AG10803 (cell line): ENCODE measurements at places on chromosomes 7 and 10.

GRCh38 chr7:111029574-111030251 lies 61.2 kb upstream of the LRRN3 start:
- peak; percentile 49 for DNase-seq

- DNase-seq: peak; percentile 66
These were observed 1144.1 kb downstream of the GATA3 start for GRCh38 chr10:9198611-9199010.

DNA sequence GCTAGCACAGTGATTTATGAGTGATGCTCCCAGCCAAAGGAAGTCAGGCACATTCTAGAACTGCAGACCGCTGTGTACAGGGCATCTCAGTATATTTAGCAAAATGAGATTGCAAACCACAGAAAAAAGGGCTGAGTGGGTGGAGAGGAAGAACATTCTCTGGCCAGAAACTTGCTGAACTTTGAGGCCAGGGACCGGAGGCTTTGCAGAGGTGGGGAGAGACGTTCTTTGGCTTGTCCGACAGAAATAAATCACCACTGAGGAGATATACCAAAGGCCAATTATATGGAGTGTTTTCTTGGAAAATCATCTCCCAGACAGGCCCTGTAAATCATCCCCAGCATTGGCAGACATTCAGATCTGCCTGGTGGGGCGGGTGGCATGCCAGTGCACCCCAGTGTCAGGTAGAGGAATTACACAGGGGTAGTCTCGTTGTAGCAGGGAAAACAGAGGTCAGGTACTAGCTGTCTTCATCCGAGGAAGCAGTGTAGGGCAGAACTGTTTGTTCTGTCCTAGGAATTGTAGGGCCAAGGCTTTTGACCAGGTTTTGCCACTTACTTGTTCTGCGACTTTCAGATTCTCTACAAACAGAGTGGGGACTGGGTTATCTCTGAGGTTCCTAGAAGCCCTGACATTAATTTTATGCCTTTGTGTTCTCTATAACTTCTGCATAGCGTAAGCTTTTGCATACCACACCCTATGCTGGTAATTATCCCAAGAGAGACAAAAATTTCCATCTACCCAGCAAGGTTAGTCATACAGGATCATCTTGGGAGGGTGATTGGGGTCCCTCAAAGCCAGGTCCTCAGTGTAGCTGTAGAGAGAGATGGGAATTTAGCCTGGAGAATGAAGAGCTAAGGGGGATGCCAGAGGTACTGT lies 655.6 kb downstream of the LRMDA start:
- DNase-seq: peak; percentile 85

GRCh38 chr7:29612596-29612995 lies 49.0 kb downstream of the PRR15 start:
- peak; percentile 88 for DNase-seq

GRCh38 chr10:78920011-78920410 lies 148.8 kb upstream of the ZMIZ1 start:
- DNase-seq: no peak

DNA sequence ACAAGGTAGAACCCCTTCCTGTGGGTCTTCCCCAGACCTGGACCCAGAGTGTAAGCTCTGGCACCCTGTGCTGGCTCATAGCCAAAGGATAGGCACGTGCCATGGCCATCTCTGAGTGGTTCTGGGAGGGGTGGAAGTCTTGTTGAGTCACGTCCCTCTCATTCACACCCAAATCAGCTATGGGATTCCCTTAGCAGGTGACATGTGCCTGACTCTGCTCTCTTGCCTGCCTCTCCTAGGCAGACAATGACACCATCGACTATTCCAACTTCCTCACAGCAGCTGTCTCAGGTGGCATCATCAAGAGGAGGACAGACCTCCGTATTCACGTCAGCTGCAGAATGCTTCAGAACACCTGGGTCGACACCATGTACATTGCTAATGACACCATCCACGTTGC lies 59.8 kb downstream of the C10orf120 start:
- DNase-seq: no peak

GRCh38 chr7:102472126-102473041 lies 6.3 kb downstream of the POLR2J start:
- DNase-seq: no peak

- no peak for DNase-seq
These were observed 1033.8 kb upstream of the AUTS2 start for GRCh38 chr7:68564306-68565135.

DNA sequence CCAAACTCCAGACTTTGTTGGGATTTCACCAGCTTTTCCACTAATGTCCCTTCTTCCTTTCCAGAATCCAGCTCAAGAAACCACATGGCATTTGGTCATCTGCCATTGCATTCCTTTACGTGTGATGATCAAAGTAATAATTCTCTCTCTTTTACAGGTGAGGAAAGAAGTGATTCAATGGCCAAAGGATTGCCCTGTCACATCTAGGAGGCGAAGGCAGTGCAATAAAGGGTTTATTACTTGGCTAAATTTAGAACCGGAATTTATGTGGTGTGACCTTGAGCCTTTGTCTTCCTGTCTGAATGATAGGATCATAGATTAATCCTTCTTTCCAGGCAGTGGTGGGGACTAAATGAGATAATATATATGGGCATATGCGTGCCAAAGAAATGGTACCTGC lies 58.3 kb upstream of the COBL start:
- DNase-seq: no peak

- DNase-seq: no peak
These were observed 42.5 kb downstream of the JAKMIP3 start for GRCh38 chr10:132107949-132108877.

DNA sequence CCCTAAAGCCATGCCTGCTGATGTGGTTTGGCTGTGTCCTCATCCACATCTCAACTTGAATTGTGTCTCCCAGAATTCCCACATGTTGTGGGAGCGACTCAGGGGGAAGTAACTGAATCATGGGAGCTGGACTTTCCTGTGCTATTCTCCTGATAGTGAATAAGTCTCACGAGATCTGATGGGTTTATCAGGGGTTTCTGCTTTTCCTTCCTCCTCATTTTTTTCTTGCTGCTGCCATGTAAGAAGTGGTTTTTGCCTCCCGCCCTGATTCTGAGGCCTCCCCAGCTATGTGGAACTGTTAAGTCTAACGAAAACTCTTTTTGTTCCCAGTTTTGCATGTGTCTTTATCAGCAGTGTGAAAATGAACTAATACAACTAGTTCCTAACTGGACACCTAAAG lies 11.8 kb downstream of the MACROH2A2 start:
- DNase-seq: no peak

DNA sequence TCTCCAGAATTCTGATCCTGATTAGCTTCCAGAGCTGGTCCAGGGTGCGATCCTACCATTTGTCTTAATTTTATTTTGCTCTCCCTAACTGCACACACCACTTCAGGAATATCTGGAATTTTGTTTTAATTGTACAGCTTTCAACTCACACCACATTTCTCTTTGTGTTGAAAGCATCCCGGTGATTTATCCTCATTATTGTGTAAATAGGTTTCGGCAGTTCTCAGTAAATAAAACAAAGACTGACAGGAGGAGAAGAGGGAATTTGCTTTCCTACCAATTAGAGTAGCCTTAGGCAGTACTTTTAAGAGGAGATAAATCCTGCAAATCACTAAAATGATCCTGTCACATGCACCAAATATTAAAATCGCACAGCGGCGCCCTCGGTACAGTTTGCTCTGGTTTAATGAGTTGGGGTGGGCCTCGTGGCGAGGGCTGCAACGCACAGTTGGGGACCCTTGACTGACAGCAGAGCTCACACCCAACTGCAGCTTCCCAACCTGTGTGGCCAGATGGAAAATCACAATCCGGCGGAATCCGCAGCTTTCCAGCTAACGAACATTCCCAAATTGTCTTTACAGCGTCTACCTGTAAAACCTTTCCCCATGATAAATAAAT lies 62.6 kb downstream of the EBF3 start:
- no peak for DNase-seq

DNA sequence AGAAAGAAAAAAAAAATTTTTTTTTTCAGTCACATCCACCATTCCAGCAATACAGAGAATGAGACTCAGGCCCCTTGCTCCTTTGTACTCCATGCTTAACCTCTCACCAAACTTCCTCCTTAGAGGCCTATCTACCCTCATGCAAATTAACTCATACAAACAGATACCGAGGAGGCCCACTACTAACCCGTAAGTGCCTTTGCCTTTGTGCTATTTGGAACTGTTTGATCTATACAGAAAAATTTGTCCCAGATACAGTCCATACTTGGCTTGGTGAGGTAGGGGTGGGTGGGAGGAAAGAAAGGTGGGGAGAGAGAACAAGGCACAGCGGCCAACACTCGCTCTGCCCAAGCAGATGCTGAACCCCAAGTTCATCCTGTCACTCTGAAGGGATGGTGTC lies 87.8 kb upstream of the DUSP5 start:
- no peak for DNase-seq

GRCh38 chr7:151903249-151904032 lies 26.5 kb upstream of the PRKAG2 start:
- no peak for DNase-seq

GRCh38 chr10:19966751-19967150 lies 150.5 kb downstream of the PLXDC2 start:
- no peak for DNase-seq

DNA sequence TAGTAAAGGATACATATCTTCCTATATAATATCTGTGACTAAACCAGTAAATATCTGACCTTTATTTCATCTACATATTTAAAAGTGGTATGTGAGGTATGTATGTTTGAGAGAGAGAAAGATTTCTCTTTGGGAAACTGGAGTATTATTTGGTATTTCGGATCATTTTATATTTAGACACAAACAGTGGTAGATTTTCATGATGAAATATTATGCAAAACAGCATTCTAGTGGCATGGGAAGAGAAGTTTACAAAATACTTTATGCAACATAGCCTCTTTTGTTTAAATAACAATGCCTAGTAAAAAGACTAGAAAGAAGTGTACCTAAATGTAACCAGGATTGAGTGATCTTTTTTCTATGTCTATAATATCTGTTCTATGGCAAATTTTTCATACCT lies 98.6 kb upstream of the TMEM168 start:
- DNase-seq: no peak

- no peak for DNase-seq
These were observed 193.1 kb downstream of the WDR37 start for GRCh38 chr10:1249142-1249920.

- no peak for DNase-seq
These were observed 10.1 kb downstream of the SLC25A16 start for GRCh38 chr10:68517188-68517587.

- no peak for DNase-seq
These were observed 677.5 kb downstream of the XPNPEP1 start for GRCh38 chr10:109245821-109246220.

GRCh38 chr10:47299611-47300428 lies at the start of gene GDF10:
TSS of gene GDF10 (plus strand) at chr10:47300197. CDS start at chr10:47300652, 455 bp downstream.
- DNase-seq: no peak

DNA sequence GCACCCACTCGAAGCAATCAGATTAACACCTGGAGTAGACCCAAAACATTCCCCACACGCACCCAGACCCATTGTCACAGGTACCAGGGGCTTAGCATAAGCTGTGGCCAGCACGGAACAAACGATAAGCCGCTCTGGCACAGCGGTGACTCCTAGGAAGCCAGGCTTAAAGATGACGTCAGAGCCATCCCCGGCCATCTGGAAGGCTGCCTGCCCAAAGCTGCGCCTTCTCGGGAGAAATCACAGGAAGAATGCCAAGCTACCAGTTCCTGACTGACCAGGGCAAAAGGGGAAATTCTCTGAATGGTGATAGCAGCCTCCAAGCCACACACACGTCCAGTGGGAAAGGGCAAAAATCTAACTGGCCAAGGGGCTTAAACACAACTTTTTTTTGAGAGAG lies 13.0 kb upstream of the WIPI2 start:
- DNase-seq: peak; percentile 74

- no peak for DNase-seq
These were observed 99.7 kb downstream of the ELMO1 start for GRCh38 chr7:37348982-37349381.

GRCh38 chr7:22860337-22860736 lies 37.7 kb upstream of the TOMM7 start:
- DNase-seq: no peak

GRCh38 chr10:103276896-103277712 lies at the start of gene INA:
TSS of gene INA (plus strand) at chr10:103277138. CDS start at chr10:103277212, 74 bp downstream.
- DNase-seq: peak; percentile 33

- DNase-seq: no peak
These were observed 103.0 kb downstream of the CELF2 start for GRCh38 chr10:11120711-11121110.

- peak; percentile 30 for DNase-seq
These were observed 376.8 kb downstream of the HGF start for GRCh38 chr7:81393018-81393417.

- DNase-seq: peak; percentile 92
These were observed 76.6 kb downstream of the TCF7L2 start for GRCh38 chr10:113026679-113027078.
